ENCODE measurements at places on chromosomes 2 and 18.

DNA sequence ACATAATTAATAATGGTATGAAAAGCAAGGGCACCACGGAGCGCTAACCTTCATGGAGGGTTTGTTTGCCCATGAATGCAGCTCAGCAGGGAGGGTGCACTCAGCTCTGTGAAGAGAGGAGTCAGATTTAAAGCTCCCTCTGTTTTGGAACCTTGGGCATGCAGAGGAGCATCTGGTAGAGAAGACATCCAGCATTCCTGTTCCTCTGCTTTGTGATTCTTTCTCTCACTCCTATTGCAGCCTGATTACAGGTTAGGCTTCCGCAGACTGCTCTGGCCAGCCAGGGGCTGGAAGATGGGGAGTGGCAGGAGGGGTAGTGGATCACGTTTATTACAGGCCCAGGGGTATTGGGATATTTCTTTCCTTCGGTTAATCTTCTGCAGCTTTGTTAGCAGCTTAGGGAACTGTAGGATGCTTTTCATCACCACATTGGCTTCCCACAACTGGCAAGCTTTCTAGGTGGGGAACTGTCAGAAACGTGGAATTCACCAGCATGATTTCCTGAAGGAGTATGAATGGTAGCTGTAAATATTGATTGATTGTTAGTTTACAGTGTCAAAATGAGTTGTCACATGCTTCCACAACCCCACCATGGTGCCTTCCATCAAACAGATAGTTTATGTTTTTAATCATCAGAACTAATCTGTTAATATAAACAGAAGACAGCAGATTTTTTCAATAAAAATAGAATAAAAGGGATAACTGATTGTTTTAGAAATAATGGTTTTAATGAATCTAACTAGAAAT, 201.1 kb downstream of the VAPA start:
- DNase-seq = no peak

- DNase-seq = no peak
Measured at GRCh38 chr2:32825291-32825712, 121.5 kb upstream of the LTBP1 start.

DNA sequence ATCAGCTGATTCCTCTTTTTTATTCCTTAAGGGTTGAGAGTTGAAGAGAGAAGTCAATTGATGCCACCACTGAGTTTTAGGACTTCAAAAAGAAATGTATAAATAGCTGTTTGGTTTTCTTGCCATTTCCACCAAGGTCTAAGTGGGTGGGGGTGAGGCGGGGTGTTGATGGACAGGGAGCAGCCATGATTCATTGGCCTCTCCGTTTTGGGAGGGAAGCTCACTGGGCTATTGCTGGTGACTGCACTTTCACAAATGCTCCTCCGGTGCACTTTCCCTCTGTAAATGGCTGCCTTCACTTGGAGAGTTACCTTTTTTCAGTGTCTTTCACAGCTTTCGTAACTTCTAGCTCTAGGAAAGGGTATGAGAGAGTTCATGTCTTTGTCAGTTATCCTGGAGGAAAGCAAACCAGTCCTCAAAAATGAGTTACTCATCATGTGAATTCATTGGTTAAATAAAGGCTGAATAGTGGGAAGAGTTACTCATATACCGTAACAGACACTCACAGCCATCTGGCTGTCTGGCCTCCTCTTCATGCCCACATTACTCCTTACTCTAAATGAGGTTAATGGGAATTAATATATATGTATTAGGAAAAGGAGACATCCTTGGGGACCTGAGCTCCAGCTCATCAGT, 17.4 kb upstream of the CTAGE1 start:
- no peak for DNase-seq

DNA sequence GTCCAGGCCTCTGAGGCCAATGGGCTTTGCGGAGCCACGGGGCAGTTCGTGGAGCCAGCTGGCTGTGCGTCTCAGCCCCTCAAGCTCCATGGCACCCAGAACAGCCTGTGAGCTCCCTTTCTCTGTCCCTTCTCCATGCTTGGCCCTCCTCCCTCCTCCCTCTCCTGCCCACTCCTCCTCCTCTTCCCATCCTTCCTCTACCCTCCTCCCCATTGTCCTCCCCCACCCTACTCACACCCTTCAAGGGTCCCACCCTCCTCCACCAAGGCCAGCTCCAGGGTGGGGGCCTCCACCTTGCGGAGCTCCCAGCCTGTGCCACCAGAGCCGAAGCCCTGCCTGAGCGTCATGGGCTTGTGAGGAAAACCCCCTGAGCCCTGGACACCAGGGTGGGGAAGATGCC, 269.0 kb downstream of the ATAD2B start:
- no peak for DNase-seq

GRCh38 chr18:35377875-35378573, 887 bp upstream of the ZNF396 start:
- no peak for DNase-seq

DNA sequence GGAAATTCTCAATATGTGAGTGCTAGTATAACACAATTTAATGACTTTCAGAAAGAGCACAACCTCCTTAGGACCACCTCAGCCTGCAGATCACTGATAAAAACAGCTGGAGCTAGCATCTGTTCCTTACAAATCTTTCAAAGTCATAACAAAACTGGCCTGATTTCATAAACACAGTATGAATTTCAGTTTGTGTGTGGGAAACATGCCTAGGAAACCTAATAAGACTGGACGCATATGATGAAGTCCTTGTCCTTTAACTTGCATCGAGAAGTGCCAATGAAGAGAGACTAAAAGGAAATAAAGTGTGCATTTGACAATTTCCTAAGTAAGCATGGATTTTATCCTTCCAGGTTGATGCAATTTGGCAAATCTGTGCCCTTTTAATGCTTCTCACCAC, 74.1 kb upstream of the KLHL14 start:
- no peak for DNase-seq

- peak; percentile 34 for DNase-seq
Measured at GRCh38 chr2:62313449-62314227, 117.7 kb downstream of the B3GNT2 start.

DNA sequence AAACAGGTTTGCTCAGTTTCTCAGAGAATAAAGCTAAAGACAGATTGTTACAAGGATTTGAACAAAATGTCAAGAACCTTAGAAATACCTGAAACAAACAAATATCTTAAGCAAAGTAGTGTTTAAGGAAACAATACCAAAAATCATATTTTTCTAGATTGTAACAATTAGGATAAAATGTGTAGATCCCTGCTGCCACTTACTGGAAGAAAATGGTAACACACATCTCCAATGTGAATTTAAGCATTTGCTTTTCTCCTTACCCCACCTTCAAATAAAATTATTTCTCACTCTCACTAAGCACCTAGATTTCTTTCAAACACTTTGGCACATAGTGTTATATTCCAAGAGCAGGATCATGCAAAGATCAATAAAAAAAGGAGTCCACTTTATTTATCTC, 34.9 kb downstream of the SUCLG1 start:
- no peak for DNase-seq

DNA sequence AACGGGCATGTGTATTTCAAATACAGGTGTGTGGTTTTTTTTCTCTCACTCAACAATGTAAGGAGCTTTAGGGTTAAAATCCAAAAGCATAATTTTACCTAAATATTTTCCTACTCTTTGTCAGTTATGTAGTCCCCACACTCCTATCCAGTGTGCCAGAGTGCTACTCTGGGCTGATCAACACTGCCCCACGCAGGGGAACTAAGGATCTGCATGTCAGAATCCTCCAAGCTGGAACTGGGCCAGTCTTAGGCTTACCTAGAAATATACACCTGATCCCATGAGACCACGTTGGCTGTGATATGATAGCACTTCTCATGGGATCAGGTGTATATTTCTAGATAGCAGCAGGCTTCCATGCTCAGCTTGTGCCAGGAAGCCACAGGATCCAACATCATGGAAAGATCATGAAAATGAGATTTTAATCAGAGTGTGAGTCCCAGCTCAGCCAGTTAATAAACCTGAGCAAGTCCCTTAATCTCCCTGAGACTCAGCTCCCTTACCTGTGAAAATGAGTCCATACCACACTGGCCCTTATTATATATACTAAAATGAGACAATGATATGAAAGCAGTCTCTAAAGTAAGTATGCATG, 29.7 kb downstream of the CCDC141 start:
- no peak for DNase-seq

DNA sequence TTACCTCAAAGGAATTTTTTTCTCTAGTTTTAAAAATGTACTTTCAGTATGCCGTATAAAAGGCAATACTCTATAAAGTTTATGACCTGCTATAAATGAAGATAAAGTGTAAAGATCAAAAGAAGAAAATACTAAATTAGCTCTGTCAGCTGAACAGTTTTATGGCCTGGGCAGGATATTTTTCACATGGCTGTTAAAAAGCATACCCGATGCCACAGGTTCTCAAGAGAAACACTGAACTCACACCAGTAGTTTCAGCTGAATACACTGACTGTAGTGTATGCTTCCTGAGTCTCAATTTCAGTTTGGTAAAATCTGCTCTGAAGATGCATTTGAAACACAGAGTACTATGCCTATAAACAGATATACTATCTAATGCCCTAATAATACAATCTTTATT, 126.0 kb downstream of the PIGN start:
- no peak for DNase-seq

GRCh38 chr2:62369541-62370202, 136.3 kb downstream of the TMEM17 start:
- DNase-seq = no peak
